ENCODE measurements at places on chromosomes 12 and 14. TPM values are rescaled to one million over a fixed set of nuclear protein-coding genes. Genes with fewer than 3 reads are reported as not detected.

GRCh38 chr14:100059438-100059781 is 5.8 kb upstream of the EVL start:
- no peak for DNase-seq

DNA sequence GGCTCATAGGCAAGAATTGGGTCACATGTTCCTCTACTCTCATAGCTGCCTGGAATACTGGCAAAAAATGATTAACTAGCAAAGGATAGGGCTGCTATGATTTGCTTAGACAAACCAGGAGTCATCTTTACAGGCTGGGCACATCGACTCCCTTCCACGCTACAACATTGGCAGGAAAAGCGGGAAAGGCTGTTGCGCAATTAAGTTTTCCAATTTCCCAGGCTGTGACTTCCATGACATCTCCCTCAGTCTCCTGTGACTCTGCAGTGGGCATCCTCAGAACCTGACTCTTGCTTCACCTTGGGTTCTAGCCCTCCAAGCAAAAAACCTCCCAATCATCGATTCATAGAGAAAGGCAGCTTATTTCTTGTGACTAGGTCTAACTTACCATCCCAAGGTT is 184.5 kb upstream of the E2F7 start:
- no peak for DNase-seq

The NPFF gene
- not detected for total RNA-seq

- no peak for DNase-seq
Observed at GRCh38 chr12:50568338-50569091, 63.7 kb downstream of the DIP2B start.

All from frontal cortex (tissue), 4 donors.